ENCODE measurements at places on chromosomes 6 and 20. TPM values are rescaled to one million over a fixed set of nuclear protein-coding genes. Genes with fewer than 3 reads are reported as not detected.

The PLN gene
- polyA plus RNA-seq: 8.1 TPM

The CST2 gene
- polyA plus RNA-seq: not detected

The ZKSCAN3 gene
- 10.8 TPM for polyA plus RNA-seq

The ACOT13 gene
- 36.5 TPM for polyA plus RNA-seq

The EEF1A2 gene
- polyA plus RNA-seq: 0.56 TPM

The OPN5 gene
- 1.1 TPM for polyA plus RNA-seq

The TULP1 gene
- polyA plus RNA-seq: 2.4 TPM

The IL20RA gene
- 1.4 TPM for polyA plus RNA-seq

The HLA-DQA2 gene
- polyA plus RNA-seq: 0.14 TPM

The BPIFB2 gene
- not detected for polyA plus RNA-seq
